Nephron progenitor cell (in vitro differentiated cells): ENCODE measurements at places on chromosomes 3 and 15.
A peak's percentile ranks its signal among the peaks of the same experiment; 100 is the strongest.

- peak; percentile 86 for DNase-seq
Observed at GRCh38 chr3:45656575-45657363, 32.4 kb upstream of the SACM1L start.

DNA sequence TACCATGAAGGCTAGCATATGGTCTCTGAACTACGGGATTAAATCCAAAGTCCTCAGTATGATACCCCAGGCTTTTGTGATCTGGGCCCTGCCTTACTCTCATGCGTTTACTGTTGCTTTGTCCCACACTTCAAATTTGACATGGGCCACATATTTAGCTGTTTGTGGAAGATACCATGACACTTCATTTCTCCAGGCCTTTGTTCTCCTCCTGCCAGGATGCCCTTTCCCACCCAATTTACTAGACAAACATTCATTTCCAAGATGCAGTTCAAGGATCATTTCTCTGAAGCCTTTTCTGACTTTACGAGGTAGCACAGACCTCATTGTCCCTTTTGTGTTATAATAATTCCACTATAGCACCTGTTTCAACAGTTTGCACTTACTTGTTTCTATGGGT is 2.2 kb upstream of the OXSM start:
- no peak for DNase-seq

GRCh38 chr15:76973362-76973743 is 21.6 kb upstream of the PSTPIP1 start:
- peak; percentile 66 for DNase-seq

DNA sequence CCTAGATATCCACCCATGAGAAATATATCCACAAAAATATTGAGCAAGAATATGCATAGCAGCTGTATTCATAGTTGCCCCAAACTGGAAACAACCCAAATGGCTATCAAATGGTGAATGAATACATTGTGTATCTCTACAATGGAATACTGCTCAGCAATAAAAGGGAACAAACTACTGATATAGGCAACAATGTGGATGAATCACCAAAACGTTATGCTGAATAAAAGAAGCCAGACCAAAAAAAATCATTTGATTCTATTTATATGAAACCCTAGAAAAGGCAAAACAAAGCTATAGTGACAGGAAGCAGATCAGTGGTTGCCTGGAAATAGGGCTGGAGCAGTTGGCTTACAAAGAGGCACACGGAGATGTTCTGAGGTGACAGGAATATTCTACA is 15.5 kb upstream of the CMTM7 start:
- no peak for DNase-seq

GRCh38 chr3:190485830-190486532 is 27.9 kb upstream of the IL1RAP start:
- DNase-seq, result no peak

- no peak for DNase-seq
Observed at GRCh38 chr3:11651477-11651876, 7.8 kb upstream of the VGLL4 start.

- no peak for DNase-seq
Observed at GRCh38 chr3:185807445-185808068, 17.3 kb downstream of the IGF2BP2 start.

DNA sequence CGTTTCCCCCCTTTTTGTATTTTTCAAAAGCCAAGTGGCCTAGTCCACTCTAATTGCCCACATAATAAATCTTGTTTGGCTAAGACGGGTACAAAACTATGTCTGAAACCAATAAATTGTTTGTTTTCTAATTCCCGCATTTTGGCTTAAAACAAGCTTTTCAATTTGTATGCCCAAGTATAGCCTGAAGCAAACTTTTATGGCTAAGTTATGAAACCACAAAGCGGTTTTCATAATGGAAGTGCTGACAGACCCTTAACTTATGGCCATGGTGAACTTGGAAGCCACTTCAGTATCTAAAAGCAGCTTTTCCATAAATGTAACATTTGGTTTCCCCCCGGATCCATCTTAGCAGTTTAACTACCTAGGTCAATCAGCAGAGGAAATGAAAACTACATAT is 29.9 kb upstream of the POLR2M start:
- no peak for DNase-seq

- peak; percentile 91 for DNase-seq
Observed at GRCh38 chr15:89776274-89777072, at the start of gene MESP2. TSS of gene MESP2 (plus strand) at chr15:89776332. CDS start at chr15:89776358, 26 bp downstream.
